ENCODE measurements at places on chromosomes 4 and X.

GRCh38 chrX:46254641-46255040, 290.6 kb downstream of the ZNF674 start:
- no peak for DNase-seq

- DNase-seq, result peak; percentile 78
These were observed 1.6 kb downstream of the APBB2 start for GRCh38 chr4:41212616-41213203.

DNA sequence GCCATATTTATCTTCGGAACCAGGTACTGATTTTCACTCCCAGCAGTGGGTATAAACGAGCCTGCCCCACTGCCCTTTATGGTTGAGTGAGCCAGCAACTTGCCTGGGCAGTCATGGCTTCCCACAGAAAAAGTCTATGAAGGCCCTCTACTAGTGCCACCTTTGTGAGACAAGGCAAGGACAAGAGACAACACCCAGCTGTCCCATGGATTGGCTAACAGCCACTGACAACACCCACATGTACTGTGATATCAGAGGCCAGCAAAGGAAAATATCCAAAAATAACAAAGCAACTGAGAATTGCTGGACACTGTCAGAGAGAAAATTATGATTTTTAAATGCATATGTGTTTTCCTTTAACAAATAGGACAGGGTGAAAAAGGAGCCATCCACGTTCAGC, 248.4 kb upstream of the TTC29 start:
- no peak for DNase-seq

GRCh38 chr4:707929-708630, 2.4 kb downstream of the PCGF3 start:
- no peak for DNase-seq

GRCh38 chr4:55308071-55308470, 38.0 kb upstream of the SRD5A3 start:
- DNase-seq, result no peak

DNA sequence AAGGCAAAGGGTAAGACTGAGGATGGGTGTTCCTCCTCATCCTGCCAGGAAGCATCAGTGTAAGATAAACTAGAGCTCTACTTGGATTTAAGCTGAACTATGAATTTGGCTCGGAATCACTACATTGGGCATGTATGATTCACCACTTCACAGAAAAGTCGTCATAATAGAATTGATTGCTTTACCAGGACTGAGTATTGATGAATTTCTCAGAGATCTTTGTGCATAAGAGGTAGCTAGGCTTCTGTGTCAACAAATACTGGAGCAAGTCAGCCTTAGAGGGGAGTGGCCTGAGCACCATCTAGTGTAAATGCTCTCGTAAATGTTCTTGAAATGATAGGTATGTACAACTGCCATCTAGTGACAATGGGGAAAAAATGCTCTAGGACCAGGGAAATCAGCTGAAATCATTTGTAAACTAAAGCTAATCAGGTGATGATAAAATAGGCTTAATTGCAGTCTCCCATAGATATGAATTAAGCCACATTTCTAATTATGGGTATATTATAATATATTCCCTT, 309.5 kb upstream of the FMR1 start:
- DNase-seq, result peak; percentile 7

DNA sequence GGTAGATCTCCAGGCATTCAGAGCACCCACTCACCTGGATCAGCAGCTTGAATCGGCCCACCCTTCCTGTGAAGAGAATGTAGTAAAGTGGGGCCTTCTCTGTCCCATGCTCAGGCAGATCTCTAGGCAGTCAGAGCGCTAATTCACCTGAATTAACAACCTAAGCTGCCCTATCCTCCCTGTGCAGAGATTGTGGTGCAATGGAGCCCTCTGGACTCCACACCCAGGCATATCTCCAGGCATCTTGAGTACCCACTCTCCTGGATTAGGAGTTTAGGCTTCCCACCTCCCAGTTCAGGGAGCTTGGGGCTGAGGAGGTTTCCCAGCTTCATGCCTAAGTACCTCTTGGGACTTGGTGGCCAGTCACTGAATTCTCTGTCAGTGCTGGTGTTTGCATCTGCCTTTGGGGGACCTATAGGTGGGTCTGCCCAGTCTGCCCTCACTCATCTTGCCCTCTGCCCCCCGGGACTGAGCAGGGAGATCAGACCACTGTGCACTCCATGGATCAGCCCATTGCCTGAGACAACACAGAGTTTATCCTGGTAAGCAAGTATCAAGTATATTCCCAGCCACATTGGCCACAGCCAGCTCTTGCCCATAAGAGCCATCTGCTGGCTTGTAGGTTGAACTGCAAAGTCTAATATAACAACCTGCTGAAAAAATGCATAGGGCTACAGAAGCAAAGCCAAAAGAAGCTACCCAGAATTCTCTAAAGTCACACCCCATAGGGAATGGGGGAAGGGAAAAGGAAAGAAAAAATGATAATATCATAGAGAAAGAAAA, 372.9 kb downstream of the KLHL13 start:
- DNase-seq, result no peak

DNA sequence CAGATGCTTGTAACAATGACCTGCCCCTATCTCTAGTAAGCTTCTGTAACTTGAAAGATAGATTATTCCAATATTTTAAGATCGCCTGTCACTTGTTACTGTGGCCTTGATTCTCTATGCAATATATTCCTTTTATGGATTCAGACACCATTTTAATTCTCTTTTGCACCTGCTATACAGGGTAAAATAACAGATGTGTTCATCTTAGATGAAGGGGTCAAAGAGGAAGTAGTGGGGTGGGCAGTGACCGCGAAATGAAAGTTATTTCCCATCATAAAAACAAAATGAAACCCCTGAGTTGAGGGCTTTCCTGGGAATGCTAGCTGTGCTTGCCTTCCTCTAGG, 175.9 kb downstream of the TSPAN5 start:
- DNase-seq, result no peak

DNA sequence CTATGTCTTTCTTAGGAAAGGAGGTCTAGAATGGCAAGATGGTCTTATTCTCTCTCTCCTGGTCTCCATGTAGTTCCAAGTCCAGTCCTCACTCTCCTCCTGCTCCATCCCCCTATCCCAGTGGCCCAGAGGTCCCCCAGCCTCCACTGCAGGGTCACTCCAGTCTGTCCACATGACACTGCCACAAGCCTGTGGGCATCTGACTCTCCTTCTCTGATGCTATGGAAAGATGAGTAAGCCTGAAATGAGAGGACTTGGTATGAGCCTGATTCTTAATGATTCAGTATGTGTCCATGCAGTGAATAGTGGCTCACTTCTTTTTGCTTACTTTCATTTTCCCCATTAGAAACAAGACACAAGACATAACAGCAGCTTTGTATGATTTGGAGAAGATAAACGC, 516.8 kb upstream of the ADGRL3 start:
- no peak for DNase-seq

DNA sequence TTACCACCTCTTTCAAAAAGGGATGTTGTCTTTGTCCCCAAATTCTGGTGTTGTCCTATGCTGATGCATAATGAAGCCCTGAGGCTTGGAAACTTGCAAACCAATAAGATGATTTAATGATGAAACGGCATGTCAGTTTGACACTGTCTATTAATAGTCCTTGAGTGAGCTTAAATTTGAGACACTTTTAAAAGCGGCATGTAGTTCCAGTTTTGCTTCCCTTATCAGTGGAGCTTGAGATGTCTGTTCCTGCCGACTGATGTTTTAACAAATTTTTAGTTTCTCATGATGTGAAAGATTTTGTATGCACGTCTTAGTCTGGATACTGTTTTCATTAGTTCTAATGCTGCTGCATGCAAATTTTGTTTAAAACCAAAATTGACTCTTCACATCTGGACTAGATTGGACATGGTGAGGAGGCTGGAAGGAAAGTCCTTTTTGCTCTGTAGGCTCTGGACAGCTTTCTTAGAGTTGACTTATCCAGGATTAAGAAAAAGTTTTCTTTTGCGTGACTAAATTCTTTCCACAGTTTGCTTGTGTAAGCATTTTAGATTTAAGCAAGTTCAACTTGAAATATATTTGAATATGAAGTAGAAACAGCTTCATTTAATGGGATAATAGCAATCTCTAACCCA, 11.7 kb downstream of the C1GALT1C1 start:
- no peak for DNase-seq

DNA sequence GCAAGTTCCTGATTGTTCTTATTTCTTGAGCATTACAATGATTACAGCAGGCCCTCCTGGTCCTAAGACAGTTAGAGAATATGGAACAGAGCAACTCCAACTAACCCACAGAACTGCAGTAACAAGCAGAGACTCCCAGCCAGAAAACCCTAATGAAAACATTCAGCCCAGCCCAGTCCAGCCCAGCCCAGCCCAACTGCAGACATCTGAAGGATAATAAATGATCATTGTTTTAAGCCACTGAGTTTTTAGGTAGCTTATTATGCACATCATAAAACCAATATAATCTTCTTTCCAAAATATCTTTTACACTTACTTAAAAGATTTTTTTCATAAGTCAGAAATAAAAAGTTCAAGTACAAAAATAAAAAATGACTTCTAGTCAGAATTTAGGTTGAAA, 51.3 kb downstream of the SPOCK3 start:
- DNase-seq, result no peak

- DNase-seq, result no peak
These were observed 15.7 kb downstream of the ADH1A start for GRCh38 chr4:99275050-99275449.

GRCh38 chr4:3308691-3309090, 15.9 kb downstream of the RGS12 start:
- DNase-seq, result no peak

DNA sequence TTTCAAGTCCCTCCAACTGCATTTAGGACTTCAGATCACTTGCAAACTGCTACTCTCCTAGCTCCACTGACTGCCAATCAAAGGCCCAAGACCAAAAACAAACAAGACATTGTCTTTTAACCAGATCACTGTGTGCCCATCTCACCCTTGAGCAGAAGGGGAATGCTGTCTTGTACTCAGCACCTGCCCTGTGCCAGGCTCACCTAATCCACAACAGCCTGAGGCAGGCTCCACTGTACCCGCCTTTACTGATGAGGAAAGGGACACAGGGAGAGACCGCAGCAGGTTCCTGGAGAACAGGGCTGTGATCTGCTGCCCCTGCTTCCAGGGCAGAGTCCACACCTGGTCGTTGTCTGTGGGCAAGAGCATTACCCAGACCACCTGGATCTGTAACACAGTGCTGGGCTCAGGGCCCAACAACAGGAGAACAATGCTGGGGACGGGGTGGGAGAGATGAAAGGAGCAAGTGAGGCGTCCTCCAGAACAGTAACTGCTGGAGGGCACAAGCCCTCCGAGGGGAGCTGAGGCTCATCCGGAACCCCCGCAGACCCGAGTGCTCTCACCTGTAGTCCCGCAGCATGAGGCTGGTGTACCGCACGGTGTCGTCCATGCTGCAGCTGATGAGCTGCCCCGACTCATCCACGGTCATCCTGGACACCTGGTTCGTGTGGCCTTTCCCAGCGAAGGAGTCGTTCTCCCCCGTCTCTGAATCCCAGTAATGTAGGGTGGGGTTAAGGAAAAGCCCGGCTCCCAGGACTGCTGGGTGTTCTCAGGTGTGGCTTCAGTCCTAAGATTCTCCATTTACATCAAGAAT, 33.9 kb downstream of the WDR1 start:
- no peak for DNase-seq

DNA sequence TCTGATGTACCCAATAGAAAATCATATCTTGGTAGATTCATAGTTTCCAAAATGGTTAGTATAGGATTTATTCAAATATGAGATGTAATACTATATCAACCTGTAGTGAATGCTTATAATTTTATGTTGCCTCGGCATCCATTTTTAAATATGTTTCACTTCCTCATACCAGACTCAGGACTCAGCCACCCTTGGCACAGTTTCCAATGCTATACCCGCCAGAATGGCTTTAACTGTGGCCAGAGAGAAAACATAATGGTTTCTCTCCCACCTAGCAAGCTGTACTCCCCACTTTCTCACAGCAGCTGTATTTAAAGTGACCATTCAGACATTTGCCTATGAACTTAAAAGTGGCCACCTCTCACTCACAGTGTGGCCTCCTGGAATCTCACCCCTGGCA, 466.6 kb upstream of the PABPC4L start:
- peak; percentile 26 for DNase-seq

- peak; percentile 20 for DNase-seq
These were observed 10.5 kb downstream of the GPR82 start for GRCh38 chrX:41734530-41734929.

DNA sequence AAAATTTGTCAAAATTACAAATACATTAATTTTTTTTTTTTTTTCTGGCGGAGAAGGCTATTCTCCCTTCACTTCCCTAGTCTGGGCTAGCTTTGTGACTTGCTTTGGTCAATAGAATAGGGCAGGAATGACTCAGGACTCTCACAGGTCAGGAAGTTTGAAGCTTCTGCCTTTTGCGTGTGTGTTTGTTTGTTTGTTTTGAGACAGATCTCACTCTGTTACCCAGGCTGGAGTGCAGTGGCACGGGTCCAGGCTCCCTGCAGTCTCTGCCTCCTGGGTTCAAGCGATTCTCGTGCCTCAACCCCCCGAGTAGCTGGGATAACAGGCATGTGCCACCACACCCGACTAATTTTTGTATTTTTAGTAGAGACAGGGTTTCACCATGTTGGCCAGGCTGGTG, 55.9 kb upstream of the USP9X start:
- no peak for DNase-seq

DNA sequence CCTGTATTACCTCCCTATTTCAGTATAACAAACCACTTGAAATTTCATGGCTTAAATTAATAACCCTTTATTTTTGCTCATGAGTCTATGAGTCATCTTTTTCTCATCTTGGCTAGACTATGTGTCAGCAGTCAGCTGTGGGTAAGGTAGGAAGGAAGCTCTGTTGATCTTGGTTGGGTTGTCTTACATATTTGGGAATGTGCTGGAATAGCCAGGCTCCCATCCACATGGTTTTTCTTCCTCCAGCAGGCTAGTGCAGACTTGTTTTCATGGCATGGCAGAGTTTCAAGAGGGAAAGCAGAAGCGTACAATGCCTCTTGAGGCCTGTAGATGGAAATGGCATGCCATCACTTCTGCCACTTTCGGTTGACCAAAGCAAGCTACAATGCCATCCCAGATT, 89.7 kb downstream of the LINC00632 start:
- DNase-seq, result no peak

DNA sequence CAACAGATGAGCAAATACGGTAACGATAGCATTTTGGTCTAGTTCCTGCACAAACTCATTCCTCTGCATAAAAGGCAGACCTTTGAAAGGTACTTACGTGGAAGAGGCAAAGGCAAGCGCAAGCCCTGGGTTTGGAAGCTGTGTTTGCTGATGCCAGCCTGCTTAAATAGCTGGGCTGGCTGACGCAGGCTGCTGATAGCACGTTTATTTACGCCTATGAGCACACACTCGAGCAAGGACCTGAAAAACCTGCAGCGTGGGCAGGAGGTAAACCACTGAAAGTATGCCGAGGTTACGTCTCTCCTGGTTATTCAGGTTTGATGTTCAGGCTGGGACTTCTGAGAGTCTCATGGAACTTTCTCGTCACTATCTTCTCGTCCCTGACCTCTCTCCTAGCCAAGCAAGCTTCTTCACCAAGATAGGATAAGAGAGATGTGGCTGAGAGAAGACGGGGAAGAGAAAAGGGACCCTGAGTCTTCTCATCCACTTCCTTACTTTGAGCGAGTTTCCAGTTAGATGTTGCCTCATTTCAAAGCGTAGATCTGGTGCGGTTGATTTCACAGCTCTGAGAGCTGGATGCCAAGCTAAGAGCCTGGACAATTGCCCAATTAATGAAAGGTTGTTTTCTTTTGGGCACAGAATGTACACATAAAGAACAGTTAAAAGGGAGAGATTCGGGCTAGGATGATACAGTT, at the start of gene HOPX:
Gene HOPX (minus strand): TSS at position 139 of the 695 bp plus-strand sequence. CDS start 23,480 bp downstream, outside the sequence.
- DNase-seq, result peak; percentile 15

Data from RPMI8226 (cell line).